ENCODE measurements at places on chromosomes 1 and 21. TPM values are rescaled to one million over a fixed set of nuclear protein-coding genes. Genes with fewer than 3 reads are reported as not detected.

The FAM72D gene
- 0.81 TPM for total RNA-seq

The PLA2G5 gene
- total RNA-seq, result 0.41 TPM

The FMN2 gene
- 29.0 TPM for total RNA-seq

The PHLDA3 gene
- total RNA-seq, result 14.4 TPM

Data from motor neuron (in vitro differentiated cells).